ENCODE measurements at places on chromosomes 16 and 17. TPM values are rescaled to one million over a fixed set of nuclear protein-coding genes. Genes with fewer than 3 reads are reported as not detected.

LPO gene
- total RNA-seq = 0.44 TPM

MYCBPAP gene
- total RNA-seq = 0.88 TPM

KRTAP2-2 gene
- not detected for total RNA-seq

TVP23B gene
- 61.5 TPM for total RNA-seq

HS3ST2 gene
- 1.6 TPM for total RNA-seq

LDHD gene
- 6.6 TPM for total RNA-seq

E4F1 gene
- total RNA-seq = 37.4 TPM

RAB11FIP3 gene
- 37.7 TPM for total RNA-seq

C17orf78 gene
- not detected for total RNA-seq

CHST5 gene
- 1.6 TPM for total RNA-seq

KRT12 gene
- total RNA-seq = 50.0 TPM
